ENCODE measurements at places on chromosomes 2 and 18. TPM values are rescaled to one million over a fixed set of nuclear protein-coding genes. Genes with fewer than 3 reads are reported as not detected.

DNA sequence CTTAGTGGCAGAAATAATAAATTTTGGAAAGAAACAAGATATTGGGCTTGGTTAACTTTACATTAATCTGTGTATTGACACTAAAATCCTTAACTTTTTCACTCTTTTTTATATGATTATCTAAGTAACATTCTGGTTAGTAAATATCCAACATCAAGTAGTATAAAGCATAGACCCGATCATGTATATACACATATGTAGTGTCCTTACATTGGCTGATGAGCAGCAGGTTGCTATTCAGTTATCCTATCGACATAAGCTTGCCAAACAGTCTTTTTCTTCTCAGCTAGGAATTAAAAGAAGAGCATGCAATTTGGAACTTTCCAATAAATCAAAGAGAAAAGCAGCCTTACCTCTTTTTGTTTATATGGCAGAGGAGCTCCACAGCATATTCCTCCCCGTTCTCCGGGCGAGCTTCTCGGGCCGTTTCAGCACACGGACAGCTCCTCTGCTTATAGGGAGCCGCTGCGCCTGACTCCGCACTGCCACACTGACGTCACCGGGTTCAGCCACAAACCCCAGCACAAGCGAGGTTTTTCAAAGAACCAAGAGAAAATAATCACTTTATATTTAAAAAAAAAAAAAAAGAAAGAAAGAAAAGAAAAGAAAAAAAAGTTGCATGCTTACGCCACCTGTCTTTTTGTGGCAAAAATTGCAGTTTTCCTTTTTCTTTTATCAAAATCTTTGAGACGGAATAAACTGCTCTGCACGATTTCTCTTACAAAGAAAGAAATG lies at the start of gene SCG2:
SCG2 (minus strand) TSS at position 430 of the 735 bp plus-strand sequence. CDS start 3,079 bp downstream, outside the sequence.
- DNase-seq: peak; percentile 78

GRCh38 chr2:34234823-34235222 lies 635.7 kb upstream of the FAM98A start:
- DNase-seq: no peak

DNA sequence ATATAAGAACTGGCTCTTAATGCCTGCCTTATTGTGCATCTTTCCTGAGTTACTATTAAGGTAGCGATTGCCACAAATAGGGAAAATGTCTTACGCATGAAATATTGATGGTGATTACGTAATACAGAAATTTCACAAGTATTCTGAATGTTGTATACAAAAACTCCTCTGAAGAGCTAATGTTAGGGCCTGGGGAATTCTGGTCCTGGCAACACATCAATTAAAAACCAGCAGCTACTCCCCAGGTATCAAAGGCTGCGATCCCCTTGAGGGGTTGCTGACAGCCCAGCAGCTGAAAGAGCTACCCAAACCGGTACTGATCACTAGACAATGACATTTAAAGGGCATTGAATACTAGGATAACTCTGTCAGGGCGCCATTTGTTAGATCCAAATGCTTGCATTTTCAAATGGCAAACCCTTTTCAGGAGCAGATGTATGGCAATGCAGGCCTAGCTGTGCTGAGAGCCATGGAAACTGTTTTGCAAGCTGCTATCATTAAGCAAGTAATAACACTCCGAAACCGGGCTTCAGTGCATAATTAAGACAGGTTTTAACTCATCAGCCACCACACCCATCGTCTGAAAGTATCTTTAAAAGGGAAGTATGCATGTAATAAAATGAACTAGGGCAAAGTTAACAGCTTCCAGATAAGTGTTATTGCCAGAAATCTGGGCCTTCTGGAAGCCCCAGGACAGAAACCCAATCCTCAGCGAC lies 78.4 kb downstream of the CLHC1 start:
- no peak for DNase-seq

DNA sequence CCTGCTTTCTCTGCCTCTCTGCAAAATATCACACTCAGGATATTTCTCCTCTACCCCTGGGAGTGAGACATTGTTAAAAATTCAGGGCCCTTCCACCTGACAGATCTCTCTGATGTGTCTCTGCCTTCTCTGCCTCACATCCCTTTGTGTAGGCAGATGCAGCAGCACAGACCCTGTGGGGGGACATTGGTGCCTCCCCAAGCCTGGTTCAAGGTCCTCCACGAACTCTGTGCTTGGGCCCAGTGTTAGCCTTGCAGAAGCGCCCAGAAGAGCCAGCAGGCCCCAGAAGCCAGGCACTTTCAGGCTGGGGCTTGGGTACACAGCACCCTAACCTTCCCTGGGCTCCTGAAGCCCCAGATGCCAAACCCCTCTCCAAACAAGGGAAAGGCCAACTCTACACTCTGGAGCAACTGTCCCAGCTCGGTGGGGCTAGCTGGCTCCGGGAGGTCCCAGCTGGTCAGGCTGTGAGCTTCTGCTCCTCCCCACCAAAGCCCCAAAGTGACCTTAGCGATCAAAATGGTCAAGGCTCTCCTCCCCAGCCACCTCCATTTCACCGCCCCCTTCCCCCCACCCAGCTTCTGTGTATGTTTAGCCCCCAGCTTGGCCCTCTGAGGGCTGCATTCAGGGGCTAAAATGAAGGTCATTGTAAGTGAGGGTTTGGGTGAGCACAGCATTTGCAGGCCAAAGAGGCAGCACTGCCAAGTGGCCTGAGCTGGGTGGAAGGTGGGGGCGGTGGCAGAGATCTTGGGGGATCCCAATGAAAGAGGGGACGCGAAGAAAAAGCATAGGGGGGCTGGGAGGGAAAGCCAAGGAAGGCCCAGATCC lies 2.6 kb downstream of the HOXD9 start:
- no peak for DNase-seq

The SIX2 gene
- total RNA-seq: not detected
